Right renal pelvis (tissue), 4 donors: ENCODE measurements at places on chromosomes 7 and 10. TPM values are rescaled to one million over a fixed set of nuclear protein-coding genes. Genes with fewer than 3 reads are reported as not detected.

DNA sequence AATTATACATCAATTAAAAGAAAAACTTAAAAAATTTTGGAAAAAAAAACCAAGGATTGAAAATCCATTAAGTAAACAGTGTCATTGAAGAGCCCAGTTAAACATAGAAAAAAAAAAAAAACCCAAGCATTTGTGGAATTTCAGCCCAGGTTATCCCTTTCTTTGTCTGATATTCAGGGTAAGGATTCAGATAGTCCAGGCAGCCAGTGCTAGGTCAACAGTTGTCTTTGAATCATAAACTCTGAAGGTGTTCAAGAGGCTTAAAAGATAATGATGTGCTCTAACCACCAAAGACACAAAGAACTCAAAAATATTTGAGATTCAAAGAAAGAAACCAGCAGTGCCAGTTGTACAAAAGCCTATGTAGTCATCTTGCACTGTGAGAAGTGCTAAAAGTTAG is 270.3 kb upstream of the DKK1 start:
- DNase-seq: no peak

GRCh38 chr10:130066743-130067142 is 43.9 kb downstream of the C10orf143 start:
- DNase-seq: no peak

GRCh38 chr7:32036557-32036956 is 33.6 kb downstream of the PDE1C start:
- no peak for DNase-seq

- DNase-seq: no peak
These were observed 51.7 kb upstream of the NANOS1 start for GRCh38 chr10:118977835-118978234.

DNA sequence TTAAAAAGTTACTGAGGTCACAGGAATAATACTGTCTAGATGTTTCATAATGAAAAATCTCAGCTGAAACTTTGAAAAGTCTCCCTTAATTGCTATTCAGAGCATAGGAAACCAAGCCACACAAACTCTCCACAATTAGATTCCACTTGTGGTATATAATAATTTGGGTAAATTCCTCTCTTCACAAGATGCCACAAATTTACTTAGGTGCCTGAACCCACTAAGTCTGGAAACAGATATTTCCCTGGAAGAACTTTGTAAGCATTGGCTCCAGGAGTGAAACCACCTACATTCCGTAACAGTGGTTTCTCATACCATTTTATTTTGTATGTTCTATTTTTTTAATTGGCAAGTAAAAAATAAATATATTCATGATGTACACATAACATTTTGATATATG is 493.4 kb downstream of the SEMA3D start:
- no peak for DNase-seq

DNA sequence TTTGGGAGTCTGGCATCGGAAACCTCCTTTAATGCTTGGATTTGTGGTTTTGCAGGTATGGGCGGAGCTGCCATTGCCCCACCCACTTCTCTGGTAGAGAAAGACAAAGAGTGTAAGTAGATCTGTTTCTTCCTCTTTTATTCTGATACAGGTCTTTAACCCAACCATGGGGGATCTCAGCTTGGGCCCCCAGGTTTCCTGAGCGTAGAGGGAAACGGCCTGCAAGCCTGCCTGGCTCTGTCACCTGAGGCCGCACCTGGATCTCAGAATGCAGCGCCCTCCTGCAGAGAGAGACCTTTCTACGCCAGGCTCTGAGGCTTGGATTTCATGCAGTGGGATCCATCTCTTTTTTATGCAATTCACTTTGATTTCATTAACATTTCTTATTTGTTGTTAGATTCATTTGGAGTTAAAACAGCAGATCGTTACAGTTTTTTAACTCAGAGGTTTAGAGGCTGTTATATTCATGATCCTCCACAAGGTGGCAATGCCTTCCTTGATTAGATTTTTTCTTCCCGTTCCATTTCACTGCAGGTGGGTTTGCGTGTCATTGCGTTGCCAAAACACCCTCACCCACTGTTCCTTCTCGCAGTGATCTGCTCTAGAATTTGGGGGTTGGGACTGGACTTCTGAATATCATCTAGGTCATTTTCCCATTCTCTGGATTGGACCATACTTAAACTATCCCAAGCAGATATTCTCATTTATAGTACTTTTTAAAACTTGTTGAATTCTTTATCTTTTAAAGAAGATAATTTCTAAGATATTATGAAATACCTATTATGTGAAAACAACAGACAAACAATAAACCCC is 20.0 kb downstream of the RBM17 start:
- DNase-seq: no peak

DNA sequence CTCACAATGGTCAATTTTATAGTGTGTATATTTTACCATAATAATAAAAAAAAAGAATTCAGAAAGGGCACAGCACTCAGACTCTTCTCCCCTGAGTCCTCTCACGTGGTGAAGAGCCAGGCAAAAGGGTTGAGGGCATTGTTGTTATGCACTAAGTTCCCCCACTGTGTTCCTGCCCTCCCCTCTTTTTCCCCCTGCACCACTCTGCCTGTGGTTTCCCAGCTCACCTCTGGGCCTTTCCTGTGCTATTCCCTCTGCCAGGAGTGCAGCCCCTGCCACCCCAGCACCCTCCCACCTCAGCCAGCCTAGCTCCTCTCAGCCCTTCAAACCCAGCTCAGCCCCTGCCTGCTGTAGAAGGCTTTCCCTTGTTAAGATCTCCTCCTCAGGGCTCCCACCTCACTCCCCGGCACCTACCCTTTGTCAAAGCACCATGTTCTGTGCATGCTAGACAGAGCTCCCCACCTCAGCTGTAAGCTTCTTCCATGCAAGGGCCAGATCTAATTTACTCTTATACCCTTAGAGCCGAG is 108.5 kb downstream of the KCNMA1 start:
- DNase-seq: no peak

GRCh38 chr10:34314457-34314856 is 500.6 kb downstream of the PARD3 start:
- no peak for DNase-seq

- DNase-seq: no peak
These were observed 590.0 kb upstream of the MKI67 start for GRCh38 chr10:128716181-128716580.

- DNase-seq: no peak
These were observed 205.0 kb upstream of the KCTD7 start for GRCh38 chr7:66423729-66424128.

GRCh38 chr10:110600487-110601101 is 33.1 kb downstream of the SMC3 start:
- no peak for DNase-seq

DNA sequence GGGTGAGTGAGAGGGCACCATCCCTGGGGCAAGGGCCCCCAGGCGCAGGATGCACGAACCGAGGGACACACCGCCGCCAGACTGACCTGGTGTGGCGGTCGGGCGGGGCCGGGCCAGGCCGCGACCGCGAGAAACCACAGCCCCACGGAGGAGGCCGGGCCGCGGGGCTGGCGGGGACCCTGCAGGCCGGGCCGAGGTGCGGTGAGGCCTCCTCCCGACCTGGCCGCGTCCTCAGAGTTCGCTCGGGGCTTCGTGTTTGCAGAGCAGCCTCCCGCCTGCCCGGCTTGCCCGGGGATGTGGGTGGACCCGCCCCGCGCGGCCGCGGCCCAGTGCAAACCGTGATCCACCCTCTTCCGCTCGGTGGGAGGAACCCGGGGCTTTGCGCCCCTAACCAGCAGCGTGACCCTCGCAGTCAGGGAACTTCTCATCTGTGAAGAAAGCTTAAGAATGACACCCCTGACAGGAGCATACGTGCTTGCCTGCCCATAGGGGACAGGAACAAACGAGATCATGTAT is 20.6 kb upstream of the HOXA13 start:
- DNase-seq: no peak

- no peak for DNase-seq
These were observed 531.2 kb upstream of the GHITM start for GRCh38 chr10:83607959-83608745.

DNA sequence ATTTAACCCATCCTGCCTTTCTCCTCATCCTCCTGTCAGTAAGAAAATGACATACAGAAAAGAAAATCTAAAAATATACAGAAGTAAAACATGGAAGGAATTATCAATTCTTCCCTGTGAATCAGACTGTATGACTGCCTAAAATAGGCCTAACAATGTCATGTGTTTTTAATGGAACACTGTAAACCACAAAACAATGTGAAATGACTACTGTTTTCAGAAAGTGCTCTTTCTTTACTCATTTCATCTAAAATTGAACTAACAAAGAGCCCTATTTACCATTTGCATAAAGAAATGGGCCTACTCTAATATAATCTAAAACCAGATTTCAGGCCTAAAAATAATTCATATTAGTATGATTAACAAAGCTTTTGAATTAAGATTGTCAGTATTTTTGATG is 35.7 kb downstream of the SEMA3E start:
- no peak for DNase-seq

DNA sequence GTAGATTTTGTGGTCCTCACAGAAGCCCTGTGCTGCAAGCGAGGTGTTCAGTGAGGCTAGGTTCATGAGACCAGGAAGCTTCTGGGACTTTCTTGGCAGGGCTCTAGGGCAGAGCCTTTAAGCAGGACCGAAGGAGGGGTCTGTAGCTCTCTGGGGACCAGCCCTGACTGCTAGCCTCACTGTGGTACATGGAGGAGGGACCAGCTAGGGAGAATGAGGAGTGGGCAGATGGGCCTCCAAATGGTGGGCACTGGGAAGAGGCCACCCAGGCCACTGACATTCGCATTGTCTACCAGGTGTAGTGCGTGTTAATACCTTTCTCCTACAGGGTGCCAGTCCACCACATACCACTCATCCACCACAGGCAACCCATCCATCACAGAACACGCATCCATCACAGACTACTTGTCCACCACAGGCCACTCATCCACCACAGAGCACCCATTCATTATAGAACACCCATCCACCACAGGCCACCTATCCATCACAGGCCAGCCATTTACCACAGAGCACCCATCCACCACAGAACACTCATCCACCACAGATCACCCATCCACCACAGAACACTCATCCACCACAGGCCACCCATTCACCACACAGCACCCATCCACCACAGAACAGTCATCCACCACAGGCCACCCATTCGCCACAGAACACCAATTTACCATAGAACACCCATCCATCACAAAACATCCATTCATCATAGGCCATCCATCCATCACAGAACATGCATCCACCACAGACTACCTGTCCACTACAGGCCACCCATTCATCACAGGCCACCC is 31.6 kb upstream of the ZNF488 start:
- DNase-seq: no peak

The ENKUR gene
- 4.8 TPM for polyA plus RNA-seq

The TMEM168 gene
- 48.9 TPM for polyA plus RNA-seq

The HOXA11 gene
- 40.7 TPM for polyA plus RNA-seq

The CNPY1 gene
- not detected for polyA plus RNA-seq

The CCDC7 gene
- polyA plus RNA-seq: 6.6 TPM

The ANK3 gene
- 154 TPM for polyA plus RNA-seq
